Naive thymus-derived CD8-positive, alpha-beta T cell (primary cell): ENCODE measurements at places on chromosomes 4 and X. TPM values are rescaled to one million over a fixed set of nuclear protein-coding genes. Genes with fewer than 3 reads are reported as not detected.

ARHGAP24 gene
- 4.4 TPM for total RNA-seq

NKX1-1 gene
- not detected for total RNA-seq

PDCL2 gene
- total RNA-seq, result not detected

TACR3 gene
- not detected for total RNA-seq

NHSL2 gene
- 0.52 TPM for total RNA-seq
